ENCODE measurements at places on chromosomes 12 and 14.
A peak's percentile ranks its signal among the peaks of the same experiment; 100 is the strongest.

DNA sequence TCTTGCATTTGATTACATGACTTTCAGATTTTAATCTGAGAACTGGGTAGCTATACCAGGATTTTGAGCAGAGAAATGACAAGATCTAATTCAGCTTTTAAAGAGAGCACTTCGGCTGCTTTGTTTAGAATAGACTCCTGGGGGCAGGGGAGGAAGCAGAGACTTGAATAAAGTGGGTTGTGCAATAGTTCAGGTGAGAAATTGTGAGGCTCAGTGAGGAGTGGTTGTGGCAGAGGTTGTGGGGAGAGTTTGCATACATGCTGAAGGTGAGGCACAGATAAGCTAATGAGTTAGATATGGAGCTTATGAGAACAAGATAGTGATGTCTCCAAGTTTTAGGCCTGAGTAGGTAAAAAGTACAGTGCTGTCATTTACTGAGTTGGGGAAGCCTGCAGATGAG, 281.4 kb downstream of the FLRT2 start:
- no peak for DNase-seq

DNA sequence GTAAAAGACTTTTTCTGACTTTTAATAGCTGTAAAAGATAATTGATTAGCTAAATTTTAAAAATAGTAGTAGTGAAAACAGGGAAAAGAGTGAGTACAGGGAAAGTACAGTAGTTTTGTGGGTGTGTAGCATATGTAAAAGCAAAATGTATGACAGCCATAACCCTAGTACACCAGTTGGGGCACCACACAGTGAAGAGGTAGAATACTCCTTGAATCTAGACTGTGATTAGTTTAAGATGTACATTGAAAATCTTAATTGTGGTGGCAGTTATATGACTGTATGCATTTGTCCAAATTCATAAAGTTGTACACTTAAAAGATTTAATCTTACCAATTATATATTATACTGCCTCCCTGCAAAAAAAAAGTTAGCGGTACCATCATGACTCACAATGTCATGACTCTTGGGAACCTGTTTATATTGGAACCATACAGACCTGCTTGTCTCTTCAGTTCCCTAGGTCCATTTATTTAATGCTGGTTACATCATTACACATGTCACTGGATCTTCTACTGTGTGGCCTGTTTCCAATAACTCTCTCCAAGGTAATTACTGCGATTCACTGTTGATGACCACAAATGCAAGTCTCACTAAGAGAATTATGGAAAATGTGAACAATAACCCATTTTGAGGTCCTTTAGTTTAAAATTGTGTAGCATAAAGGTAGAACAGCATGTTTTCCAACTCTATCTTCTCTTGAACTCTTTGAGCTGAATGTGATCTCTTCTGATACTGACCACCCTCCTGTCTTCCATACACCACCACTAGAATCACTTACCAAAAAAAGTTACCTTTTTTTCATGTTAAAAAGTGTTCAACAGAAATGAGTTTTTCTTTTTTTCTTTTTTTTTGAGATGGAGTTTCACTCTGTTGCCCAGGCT, 264.2 kb upstream of the AMIGO2 start:
- DNase-seq = no peak

DNA sequence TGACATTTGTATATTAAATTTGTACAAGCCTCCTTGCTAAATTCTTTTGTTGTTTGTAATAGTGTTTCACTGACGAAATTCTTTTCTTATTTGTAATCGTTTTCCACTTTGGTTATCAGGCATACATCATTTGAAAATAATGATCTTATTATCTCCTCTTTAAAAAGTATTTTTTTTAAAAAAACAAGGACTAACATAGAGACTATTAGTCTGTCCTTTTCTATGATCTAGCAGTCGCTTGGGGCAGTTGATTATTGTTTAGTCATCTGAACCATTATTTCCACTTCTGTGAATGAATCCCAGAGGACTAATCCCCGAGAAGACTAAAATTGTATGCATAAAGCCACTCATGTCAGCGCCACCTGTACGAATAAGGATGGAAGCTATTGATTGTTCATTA, 11.5 kb downstream of the ADGRD1 start:
- no peak for DNase-seq

GRCh38 chr14:48008646-48009045, 333.2 kb upstream of the MDGA2 start:
- DNase-seq = no peak

GRCh38 chr14:91396959-91397815, 20.4 kb downstream of the CCDC88C start:
- peak; percentile 78 for DNase-seq

Measured in activated T-cell treated with anti-CD3 and anti-CD28 coated beads, Interleukin-2, amount 50 U/mL, for 48 hours (primary cell).